CD4-positive, alpha-beta T cell treated with Interleukin-1 beta for 1 hour (primary cell): ENCODE measurements at places on chromosomes 5 and 9.

DNA sequence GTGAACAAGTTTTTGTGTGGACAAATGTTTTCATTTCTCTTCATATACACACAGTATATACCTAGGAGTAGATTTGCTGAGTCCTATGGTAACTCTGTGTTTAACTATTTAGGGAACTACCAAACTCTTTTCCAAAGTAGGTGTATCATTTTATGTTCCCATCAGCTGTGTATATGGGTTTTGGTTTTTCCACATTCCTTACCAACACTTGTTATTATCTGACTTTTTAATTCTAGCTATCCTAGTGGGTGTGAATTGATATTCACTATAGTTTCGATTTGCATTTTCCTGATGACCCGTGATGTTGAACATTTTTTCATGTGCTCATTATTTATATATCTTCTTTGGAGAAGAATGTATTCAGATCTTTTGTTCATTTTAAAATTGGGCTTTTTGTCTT is 3.7 kb downstream of the RGS3 start:
- no peak for DNase-seq

GRCh38 chr5:173764332-173765028 is 123.7 kb upstream of the CPEB4 start:
- DNase-seq = peak; percentile 60

- peak; percentile 35 for DNase-seq
These were observed 29.1 kb upstream of the DUSP1 start for GRCh38 chr5:172800088-172800551.

DNA sequence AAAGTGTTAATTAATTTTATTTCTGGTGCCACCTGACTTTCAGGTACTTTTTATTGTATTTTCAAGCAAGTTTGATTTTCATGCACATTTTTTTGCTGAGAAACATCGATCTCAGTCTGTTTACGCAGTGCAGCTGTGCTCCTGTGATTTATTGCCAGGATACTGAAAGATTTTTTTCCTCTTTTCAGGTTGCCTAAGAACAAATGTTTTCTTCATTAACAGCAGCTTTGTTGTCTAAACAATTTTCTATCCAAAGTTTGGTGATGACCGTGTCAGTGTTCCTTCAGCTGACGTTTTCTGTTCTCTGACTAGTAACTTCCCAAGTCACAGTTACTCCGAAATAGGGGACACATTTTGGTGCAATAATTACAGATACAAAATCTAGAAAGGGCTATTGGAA is 78.1 kb downstream of the VCAN start:
- no peak for DNase-seq

DNA sequence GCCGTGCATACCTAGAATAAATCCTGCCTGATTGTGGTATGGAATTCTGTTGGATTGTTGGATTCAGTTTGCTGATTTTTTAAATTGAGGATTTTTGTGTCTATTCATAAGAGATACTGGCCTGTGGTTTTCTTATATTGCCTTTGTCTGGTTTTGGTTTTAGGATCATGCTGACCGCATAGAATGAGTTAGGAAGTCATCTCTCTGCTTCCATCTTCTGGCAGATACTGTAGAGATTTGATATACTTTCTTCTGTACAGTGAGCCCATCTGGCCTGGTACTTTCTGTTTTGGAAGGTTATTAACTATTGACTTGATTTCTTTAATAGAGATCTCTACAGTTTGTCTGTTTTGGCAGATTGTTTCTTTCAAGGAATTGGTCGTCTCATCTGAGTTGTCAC is 14.7 kb downstream of the CEP72 start:
- DNase-seq = no peak

DNA sequence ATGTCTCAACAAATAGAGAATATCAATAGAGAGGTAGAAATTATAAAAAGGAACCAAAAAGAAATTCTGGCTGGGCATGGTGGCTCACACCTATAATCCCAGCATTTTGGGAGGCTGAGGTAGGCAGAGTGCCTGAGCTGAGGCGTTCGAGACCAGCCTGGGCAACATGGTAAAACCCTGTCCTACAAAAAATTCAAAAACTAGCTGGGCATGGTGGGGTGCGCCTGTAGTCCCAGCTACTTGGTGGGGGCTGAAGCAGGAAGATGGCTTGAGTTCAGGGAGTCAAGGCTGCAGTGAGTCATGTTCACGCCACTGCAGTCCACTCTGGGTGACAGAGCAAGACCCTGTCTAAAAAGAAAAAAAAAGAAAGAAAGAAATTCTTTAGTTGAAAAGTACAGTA is 24.9 kb downstream of the IPPK start:
- no peak for DNase-seq

GRCh38 chr9:69396759-69397158 is 71.7 kb downstream of the ENTREP1 start:
- DNase-seq = no peak

GRCh38 chr9:81562231-81563019 is 126.9 kb downstream of the TLE1 start:
- no peak for DNase-seq

DNA sequence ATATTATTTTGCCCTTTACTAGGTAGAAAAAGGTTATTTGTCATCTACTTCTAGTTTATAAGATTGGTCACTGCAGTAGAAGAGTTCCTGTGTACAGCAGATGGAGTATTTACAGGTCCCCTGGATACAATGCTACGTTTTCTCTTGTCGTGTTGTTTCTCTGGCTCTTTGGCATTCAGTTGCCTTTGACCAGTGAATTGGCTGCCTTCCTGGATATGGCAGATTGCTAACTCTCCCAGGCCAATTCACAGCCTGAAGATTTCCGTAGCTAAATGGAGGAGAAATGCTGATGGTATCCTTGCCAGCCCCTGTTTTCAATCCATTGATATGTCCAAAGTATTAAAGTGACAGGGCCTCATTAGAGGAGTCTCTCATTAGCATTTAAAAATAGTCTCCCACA is 32.5 kb upstream of the GNAQ start:
- no peak for DNase-seq
